ENCODE measurements at places on chromosomes 12 and 14.

DNA sequence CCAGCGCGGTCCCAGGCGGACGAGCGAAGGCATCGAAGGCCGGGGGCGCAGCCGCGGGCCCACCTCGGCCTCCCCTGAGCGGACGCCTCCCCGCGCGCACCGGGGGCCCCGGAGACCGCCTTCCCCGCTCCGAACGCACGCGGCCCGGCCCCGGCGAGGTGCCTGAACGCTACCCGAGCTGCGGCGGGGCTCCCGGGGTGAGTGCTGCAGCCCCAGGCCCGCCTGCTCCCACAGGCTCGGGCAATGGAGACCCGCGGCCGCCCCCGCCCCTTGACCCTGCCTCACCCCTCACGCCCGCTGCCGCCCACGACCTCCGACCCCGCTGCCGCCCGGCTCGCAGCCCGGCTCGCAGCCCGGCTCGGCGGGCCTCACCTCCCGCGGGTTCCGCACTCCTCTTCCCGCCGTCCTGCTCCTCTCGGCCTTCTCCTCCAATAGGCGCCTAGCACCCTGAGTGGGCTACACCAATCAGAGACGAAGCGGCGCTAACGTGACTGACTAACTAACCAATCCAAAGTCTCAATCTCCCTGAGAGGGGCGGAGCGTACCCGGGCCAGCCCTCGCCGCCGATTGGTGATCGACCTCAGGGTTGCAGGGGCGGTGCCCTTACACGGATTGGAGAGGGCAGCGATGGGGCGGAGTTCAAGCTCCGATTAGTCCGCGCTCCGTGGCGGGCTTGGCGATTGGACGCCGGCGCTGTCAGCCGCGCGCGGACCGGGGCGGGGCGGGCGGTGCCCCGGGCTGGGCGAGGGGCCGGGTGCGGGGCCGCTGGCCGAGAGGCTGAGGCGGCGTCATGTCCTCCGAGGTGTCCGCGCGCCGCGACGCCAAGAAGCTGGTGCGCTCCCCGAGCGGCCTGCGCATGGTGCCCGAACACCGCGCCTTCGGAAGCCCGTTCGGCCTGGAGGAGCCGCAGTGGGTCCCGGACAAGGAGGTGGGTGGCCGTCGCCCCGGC, at the start of the genes XRCC3 and ZFYVE21:
XRCC3 (minus strand) TSS at position 400 of the 949 bp plus-strand sequence. CDS start 4,364 bp downstream, outside the sequence.
ZFYVE21 (plus strand) TSS at position 759 of the 949 bp plus-strand sequence; CDS start at position 791, 32 bp downstream.
- DNase-seq = peak; percentile 97

DNA sequence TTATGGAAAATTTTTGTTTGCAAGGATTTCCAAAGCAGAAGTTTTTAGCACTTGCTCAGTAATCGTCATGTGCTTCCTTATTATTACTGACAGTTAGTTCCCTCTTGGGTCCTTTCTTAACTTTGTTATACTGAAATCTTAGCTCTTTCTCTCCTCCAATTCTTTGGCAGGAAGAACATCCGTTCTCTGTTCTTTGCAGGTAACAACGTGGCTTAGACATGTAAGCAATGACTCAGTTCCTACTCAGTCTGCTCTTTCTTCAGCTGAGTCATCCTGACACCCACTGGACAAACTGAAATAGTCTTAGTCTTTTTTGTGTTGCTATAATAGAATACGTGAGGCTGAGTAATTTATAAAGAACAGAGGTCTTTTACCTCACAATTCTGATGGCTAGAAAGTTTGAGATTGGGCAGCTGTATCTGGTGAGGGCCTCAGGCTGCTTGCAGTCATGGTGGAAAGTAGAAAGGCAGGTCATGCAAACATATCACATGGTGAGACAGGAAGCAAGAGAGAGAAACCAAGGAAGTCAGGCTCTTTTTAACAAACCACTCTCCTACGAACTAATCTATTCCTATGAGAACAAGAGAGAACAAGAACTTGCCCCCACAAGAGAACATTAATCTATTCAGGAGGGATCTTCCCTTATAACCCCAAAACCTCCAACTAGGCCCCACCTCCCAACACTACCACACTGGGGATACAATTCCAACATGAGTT, 49.2 kb downstream of the TESPA1 start:
- DNase-seq = no peak

DNA sequence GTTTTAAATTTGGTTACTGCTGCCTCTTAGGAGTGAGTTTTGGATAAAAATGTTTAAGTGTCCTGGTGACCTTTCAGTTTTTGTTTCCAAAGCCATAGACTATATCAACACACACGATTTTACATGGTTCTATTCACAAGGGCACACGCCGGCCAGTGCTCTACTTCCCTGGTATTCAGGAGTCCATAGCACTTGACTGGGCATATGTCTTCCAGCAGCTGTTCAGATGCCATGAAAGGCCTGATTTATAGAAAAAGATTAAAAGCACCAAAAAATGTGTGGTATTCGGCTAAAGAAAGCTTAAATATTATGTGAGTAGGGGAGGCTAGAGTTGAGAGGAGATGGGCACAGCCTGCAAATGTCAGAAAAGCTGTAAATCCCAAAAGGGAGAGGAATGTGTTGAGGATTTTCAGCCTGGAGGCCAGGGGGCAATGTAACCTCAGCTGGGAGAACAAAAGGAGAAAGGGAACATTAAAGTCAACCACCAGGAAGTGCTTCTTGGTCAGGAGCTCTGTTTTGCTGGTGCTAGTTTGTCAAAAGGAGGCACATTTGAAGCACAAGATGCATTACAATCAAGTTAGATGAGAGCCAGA, 478.4 kb downstream of the RAD51B start:
- no peak for DNase-seq

DNA sequence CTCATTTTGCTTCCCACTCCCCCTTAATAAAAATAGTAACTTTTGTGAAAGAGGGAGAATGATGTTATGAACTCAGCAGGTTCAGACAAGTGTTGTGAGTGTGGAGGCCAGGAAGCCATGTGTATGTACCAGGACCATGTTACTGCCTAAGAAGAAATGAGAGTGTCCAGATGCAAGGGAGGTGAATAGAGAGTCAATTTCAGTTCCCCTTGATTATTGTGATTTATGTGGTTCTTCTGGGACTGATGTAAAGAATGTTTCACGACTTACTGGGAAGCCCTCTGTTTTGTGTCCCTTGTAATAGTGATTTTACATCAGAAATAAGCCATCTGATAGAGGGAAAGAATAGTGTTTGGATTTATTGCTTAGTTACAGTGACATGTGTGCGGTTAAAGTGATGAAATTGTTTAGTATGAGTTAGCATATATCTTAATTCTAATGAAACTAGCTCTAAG, 32.5 kb downstream of the FBXO34 start:
- DNase-seq = no peak

DNA sequence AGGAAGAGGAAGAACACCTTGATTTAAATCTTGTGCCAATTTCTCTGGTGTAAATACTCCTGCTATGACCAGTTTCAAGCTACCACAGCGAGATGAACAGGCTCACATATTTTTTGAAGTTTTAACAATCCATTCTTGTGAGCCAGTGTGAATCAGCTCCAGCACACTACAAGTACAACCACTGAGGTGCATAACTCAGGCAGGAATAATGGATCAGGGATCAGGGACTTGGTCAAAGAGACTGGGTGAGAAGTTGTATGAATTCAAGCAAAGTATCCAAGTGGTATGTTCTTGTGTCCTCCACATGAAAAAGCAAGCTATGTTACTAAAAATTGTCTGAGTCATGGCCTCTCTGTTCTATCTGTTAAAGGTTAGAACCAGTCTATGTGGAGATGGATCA, 35.2 kb upstream of the KITLG start:
- no peak for DNase-seq

DNA sequence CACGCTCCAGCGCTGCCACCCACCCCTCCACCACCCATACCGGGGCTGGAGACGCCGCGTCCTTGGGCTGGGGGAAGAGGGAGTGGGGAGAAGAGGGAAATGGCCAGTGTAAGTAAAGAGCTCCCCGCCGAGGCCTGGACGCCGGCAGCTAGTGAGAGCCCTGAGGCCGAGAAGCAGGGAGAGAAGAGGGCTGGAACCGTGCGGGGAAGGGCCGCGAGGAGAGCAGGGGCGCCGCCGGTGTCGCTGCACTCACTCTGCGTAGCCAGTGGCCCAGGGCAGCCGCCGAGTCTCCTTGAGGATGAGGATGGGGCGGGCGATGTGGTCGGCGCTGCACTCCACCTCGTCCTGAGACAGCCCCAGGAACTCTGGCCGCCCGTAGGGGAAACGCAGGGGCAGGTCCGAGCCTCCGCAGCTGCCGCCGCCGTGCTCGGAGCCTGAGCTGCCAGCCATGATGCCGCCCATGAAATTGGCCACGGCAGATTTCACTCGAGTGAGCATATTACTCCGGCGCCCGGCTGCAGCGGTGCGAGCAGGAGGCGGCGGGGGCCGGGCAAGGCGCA, 631 bp downstream of the PPM1H start:
- no peak for DNase-seq

GRCh38 chr12:103588680-103589079, 1.6 kb downstream of the STAB2 start:
- DNase-seq = no peak

DNA sequence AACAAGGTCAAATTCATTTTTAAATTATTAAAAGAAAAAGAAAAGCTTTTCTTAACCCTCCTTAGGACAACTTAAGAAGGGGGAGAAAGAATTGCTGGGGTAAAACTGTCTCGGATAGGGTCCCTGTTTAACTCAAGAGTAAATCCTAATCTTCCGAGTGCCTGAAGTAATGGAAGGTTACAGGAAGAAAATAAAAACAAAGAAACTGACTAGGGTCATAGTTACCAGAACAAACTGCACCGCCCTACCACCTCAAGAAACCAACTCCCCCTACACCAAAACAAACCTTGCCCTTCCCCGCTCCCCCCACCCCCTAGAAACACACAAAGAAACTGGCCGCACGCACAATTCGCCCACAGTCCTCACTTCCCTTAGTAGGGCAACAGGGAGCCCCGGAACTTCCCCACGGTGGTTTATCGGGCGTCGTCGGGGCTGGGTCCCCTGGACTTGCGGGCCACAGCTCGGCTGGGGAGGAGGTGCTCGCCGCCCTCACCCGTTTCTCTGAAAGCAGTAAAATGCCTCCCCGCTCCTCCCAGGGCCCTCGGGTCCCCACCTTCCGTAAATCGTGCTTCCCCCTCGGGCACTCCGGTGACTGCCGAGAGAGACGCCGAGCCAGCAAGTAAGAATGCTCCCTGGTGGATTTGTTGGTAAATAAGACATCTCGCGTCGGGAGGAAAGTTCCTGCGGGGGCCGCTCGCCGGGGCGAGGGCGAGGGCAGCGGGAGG, 2.4 kb downstream of the SINHCAF start:
- peak; percentile 70 for DNase-seq

GRCh38 chr12:27236498-27236897, 7.6 kb upstream of the STK38L start:
- no peak for DNase-seq

- no peak for DNase-seq
Measured at GRCh38 chr12:66000958-66001357, 129.6 kb downstream of the LLPH start.

- DNase-seq = no peak
Measured at GRCh38 chr14:22416193-22416592, 172.8 kb downstream of the DAD1 start.

- DNase-seq = no peak
Measured at GRCh38 chr14:61537563-61538463, 157.5 kb upstream of the HIF1A start.

DNA sequence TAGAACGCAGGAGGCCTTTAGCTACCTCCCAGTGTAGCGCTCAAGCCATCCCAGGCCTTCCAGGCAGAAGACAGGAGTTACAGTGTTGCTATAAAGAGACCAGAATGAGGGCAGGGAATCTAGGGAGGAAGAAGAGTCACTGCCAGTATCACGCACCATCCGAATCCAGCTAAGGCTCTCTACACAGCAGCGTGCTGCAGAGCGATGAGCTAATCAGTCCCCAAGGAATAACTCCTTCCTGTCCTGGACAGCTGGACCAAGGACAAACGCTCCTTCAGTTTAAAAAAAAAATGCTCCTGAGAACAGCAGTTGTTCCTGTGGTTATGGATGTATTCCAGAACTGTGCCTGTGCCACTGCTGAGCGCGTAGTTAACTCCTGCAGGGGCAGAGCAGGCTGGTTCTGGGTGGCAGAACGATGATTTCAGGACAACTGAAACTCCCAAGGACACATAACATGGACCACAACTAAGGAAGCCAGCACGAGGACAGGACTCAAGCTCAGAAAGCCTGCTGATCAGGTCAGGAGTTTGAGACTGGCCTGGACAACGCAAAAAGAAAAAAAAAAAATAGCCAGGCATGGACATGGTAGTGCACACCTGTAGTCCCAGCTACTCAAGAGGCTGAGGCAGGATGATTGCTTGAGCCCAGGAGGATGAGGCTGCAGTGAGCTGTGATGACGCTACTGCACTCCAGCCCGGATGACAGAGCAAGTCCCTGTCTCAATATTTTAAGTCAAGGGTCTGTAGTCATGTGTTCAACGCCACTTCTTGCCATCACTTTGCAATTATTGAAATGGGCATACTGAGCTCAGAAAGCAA, 2.6 kb downstream of the IFFO1 start:
- no peak for DNase-seq

DNA sequence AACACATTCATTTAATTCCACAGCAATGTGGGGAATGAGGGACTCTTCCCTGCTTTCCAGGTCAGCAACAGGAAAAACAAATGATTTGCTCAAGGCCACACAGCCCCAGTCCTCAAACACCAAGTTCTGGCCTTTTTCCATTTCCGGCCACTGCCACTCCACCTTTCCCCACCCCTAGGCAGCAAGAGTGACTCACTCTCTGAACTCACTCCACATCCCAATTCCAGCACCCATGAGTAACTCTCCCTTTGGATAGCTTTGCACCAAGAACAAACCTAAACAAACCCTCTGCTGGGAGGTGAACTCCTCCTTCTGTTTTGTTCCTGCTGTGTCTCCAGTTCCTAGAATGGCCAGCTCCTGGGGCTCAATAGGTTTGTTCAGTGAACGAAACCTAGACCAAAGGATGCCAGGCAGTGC, 30.4 kb upstream of the PLEKHG6 start:
- no peak for DNase-seq

- DNase-seq = no peak
Measured at GRCh38 chr12:131920902-131921840, 7.9 kb upstream of the PUS1 start.

DNA sequence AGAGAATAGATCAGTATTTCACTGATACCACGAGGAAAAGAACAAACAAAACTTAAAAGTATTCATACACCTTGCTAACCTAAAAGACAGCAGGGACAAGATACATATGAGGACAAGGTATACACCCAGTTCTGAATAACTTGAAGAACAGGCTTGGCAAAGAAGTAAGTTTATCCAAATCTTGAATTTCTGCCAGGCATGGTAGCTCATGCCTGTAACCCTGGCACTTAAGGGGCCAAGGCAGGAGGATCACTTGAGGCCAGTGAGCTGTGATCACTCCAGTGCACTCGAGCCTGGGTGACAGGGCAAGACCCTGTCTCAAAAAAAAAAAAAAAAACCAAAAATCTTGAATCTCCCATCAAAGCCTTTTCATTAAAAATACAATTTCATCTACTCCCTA, 25.0 kb downstream of the EIF2S1 start:
- DNase-seq = no peak

DNA sequence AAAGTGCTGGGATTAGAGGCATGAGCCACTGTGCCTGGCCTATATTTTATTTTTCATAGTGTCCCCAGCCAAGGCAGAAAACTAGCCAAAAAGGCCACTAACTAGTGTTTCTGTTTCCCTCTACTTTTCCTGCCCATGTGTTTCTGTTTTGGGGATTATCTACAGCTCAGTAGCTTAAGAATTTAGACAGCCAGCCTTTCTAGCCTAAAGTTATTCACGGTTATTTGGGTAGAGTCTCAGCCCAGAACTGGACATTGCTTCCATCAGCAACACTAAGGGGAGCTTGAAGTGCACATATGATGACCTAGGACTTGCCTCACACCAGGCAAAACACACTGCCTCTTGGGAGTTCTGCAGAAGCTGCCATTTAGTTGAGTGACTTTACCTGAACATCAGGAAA, 17.9 kb downstream of the PROX2 start:
- DNase-seq = no peak

Data from memory B cell (primary cell).